ENCODE measurements at places on chromosomes 7 and 10.

DNA sequence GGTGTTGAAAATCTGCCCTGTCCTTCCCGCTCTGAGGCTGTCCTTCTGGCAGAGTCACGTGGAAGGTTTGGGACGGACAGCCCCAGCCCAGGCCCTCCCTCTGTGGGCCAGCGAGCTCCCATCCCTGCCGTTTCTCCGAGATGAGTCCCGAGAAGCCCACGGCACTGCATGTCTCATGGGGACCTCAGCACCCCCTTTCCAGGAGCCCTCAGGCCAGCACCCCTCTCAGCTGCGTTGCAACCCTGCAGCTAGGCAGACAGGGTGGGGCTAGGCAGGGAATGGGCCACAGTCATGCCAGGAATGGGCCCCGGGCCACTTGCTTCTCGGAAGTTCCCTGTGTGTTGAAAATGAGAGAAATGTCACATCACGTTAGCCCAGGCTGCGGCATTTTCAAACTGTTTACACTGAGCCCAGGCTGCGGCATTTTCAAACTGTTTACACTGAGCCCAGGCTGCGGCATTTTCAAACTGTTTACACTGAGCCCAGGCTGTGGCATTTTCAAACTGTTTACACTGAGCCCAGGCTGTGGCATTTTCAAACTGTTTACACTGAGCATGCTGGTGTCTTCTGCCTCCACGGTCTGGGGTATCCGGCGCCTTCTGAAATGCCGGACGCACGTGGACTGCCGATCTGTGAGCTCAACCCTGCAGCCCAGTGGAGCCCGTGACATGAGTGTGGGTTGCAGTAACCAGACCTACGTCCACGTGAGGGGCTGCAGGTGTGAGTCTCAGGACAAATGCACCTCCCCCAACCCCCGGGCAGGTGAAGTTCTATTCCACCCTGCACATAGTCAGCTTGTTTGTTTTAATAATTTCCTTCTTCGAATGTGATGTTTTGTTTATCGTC lies 42.6 kb downstream of the FAM20C start:
- DNase-seq, result no peak

DNA sequence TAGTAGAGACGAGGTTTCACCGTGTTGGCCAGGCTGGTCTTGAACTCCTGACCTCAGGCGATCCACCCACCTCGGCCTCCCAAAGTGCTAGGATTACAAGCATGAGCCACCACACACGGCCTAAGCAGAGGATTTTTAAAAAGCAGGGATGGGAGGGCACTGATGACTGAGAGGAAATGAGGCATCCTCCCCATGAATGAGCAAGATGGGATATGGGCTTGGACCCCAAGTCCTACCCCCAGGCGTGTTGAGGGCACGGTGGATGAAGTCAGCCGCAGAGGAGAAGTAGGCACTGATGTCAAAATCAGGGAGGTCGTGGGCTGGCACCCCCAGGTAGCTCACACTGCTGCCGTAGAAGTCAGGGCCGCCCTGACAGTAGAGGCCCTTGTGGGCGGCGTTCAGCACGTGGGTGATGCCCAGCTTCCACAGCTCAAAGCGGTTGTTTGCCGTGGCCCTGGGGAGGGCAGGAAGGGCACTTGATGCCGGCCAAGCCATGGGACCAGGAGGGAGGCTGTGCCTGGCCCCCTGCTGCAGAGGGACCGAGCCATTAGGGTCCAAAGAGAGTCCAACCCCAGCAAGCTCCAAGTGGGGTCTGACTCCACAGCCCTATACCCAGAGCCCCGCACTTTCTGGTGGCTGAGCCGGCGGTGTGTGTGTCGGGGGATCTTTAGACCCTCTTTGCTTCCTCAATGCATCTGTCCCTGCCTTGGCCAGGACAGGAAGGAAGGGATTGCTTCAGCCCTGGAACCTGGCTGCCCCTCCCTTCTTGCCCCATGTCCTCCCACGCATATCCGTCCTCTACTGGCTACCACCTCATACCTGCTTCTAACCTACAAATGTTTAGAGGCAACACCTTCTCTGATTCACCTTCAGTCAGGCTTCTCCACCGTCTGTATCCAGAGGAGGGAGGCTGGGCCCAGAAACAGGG lies 3.4 kb upstream of the SAMD8 start:
- no peak for DNase-seq

DNA sequence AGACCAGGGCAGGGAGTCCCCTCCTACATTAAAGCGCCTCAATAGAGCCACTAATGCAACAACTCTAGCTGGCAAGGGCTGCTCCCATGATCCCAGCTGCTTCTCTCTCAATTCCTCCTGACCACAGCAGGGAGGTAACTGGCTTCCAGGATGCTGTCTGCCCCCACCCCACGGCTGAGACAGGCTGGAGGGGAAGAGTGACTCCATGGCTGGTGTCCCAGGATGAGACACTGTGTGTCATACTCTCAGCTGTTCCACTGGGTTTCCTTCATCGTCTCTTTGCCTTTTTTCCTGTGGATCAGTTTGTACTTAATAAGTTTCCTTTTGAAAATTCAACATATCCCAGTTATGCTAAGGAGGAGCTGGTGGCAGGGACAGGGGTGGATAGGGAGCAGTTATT lies 27.7 kb upstream of the MYH16 start:
- no peak for DNase-seq

- DNase-seq, result peak; percentile 68
Measured at GRCh38 chr10:317271-317769, 182.1 kb downstream of the ZMYND11 start.

- no peak for DNase-seq
Measured at GRCh38 chr10:58662314-58662713, 149.6 kb downstream of the BICC1 start.

GRCh38 chr10:43943818-43944360 lies 295.2 kb upstream of the ZNF32 start:
- DNase-seq, result no peak

- no peak for DNase-seq
Measured at GRCh38 chr10:121448766-121449421, 149.3 kb downstream of the FGFR2 start.

DNA sequence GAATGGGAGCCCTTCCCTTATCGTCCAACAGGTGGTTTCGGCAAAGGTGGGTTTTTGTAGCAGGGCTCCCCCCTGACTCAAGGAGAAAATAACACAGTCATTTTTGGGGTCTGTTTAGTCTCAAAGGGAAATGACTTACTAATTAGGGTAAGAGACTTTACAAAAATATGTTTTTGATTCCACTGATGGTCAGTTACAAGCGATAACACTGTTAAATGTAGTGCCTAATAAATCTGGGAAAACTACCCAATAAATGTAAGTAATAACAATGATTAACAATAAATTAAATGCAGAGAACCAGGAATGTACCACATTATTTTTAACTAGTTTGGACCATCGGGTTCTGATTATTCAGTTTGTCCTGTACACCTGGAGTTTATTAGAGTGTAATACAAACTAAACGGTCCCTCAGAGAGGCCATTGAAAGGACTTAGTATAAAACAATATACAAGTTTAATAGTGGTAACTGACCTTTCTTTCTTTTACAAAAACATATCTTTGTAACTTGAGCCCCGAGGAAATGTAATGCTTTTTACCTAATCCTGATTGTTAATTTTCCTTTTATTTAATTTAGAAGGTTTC lies 216.2 kb upstream of the HABP2 start:
- DNase-seq, result no peak

DNA sequence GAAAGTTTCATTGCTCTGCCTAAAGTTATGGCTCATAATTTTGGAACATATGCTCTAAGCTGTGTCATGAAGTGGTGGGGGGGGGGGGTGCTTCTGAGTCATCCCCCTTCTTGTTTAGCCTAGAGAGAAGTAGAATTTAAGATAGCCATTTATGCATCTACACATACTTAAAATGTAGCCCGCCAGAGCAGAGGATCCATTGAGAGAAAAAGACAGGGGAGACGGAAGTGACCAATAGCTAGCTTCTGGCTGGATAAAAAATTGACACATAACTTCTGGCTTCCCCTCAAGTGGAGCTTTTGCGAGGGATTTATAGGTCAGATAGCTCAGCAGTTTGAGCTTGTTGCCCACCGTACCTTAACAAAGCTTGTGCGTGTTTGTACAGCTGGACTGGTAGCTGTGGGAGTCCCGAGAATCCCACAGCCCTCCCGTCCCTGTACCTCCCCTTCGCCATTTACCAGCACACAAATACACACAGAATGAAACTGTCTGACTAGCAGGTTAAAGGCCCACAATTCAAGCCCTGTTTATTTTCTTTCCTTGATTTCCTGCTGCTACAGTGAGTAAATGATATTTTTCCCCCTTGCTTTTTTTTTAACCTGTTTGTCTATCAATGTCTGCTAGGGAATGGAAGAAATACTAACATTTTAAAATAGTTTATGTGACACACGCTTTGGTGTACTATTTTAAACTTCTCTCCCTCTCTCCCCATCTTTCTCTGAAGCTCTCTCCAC lies 232.6 kb upstream of the FERD3L start:
- no peak for DNase-seq

DNA sequence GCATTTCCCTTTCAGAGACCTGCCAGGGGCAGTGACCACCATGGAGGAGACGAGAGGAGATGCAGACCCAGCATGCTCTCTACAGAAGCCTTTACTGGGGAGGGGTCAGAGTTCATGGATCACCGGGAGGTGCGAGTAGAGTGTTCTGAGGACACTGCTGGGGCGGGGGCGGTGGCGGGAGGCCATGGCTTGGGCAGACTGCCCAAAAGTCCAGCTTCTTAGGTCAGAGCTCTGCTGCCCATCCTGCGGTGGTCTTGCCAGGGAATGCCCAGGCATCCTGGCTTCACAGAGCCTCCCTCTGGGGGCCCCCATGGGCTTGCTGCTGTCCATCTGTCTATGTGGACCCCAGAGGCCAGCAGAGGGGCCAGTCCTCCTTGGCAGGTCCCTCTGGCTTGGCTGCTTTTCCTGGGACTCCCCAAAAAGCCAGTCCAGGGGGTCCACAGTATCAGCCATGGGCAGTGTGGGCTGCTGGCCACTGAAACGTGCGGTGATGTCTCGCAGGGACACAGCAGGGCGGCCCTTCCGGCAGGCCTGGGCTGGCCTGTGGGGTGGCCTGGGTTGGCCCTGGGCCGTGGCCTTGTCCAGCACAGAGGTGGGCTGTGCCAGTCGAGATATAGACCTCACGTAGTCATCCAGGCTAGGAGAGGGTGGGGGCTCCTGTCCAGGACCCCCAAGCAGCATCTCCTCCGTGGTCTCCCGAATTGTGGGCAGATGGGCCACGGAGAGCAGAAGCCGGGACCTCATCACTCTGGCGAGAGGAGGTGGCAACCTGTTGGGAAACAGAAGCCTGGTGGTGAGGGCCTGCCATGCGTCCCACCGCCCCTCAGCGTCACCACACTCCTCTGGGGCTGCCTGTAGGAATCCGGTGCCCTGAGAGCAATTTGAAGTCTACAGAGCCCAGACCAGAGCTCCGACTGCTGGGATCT lies 1.1 kb downstream of the DEPP1 start:
- no peak for DNase-seq

- no peak for DNase-seq
Measured at GRCh38 chr10:109978481-109978880, 29.3 kb upstream of the ADD3 start.

DNA sequence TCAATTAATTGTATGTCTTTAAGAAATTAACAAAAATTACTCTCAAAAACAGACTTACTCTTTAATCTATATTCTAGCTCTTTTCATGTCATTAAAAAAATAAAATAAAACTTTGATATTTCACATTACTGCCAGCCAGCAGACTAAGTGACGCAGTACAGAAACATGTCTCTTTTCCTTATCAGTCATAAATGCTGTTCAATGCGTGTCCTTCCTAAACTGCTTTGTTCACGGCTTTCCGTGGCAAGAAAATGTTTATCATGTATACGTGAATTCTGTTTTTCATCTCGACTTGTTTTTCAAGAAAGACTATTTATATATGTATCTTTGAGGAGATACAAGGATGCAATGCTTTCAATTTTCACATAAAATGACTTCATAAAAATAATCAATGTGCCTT lies 182.4 kb downstream of the DOCK4 start:
- DNase-seq, result no peak

DNA sequence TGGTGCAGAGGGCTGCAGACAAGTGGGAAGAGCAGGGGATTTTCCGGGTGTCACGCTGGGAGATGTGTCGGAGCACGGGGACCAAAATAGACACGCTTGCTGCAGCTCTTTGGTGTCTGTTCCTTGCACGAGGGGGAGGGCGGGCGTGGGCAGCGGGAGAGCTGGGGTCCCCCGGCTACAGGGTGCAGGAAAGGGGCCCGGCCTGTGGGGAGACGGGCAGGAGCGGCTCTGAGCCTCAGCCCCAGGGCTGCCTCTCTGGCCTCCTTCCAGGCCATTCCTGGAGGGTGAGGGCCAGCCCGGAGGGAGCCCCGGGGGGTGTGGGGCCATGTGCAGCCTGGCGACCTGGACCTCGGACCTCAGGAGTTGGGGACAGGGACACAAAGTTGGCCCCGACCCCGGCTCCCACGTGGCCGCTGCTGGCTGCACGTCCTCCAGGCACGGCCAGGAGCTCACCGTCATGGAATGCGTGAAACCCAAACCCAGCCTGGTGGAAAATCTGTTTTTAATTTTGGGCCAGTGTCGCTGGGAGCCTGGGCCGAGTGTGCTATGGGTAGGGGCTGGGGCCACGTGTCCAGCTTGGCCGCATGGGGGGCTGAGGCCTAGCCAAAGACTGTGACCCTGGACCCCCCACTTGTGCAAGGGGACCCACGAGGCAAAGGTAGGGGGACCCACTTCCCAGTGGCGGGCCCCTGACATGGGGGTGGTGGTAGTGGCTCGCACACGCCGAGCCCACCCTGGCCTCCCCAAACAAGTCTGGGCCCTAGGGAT lies 6.6 kb downstream of the TTYH3 start:
- no peak for DNase-seq

- DNase-seq, result no peak
Measured at GRCh38 chr7:17560516-17560915, 262.1 kb downstream of the AHR start.

- peak; percentile 91 for DNase-seq
Measured at GRCh38 chr7:82810558-82811259, 352.0 kb downstream of the PCLO start.

Data from NCI-H1694 treated with DMSO at 0.1 percent for 48 hours (cell line).